HEK293T (cell line): ENCODE measurements at places on chromosomes 5 and 9.

DNA sequence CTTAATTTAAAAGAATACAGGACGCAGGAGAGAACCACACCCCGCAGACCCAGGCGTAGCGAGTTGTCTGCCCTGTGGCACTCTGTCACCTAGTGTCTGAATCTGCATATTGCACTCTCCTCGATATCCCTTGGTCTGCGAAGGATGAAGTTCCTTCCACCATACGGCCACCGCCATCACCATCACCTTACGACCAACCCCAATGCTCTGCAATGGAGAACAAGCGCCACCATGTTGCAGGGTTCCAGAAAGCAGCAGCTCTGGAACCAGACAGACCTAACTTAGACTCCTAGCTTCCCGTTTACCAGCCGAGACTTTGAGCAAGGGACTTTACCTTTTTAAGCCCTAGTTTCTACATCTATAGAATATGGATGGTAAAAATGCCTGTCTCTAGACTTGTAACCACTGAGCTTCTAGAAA, 77.4 kb upstream of the DMRT1 start:
- DNase-seq, result peak; percentile 23

DNA sequence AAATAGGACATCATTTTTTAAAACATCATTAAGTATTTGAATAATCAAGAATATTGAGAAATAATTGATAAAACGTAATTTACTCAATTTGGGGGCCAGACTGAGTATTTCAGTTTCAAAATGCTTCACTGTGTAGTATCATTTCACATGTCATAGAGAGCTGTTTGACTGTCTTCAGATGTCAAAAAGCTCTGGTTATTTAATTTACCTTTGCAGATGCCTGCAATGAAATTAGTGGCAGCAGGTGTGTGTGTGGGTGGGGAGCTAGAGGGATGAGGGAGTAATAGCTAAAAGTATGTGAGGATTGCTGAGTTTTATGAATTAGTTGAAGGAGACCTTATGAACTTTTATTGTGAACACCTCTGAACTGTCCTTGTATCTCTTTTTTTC, 567.2 kb upstream of the MEF2C start:
- DNase-seq, result no peak

DNA sequence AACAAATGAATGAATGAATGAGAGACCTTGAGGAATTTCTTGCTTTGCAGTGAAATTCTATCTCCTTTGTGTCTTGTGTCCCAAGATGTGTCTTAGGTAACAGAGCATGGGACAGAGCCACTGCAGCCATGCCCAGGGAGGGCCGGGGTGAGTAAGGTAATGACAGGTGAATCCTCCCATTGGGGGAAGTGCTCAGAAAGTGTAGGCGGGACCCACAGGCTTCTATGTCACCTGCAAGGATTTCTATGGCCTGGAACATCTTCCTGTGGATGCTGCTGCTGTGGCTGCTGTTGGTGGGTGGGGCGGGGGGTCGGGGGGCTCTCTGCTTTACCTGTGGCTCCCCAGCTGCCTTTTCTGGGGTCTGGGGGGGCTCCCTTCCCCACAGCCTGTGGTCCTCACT, 133.6 kb upstream of the IER5L start:
- DNase-seq, result no peak

GRCh38 chr9:16453390-16453789, 417.1 kb downstream of the BNC2 start:
- DNase-seq, result no peak

GRCh38 chr9:16869882-16870595, 431 bp downstream of the BNC2 start:
- DNase-seq, result peak; percentile 12

DNA sequence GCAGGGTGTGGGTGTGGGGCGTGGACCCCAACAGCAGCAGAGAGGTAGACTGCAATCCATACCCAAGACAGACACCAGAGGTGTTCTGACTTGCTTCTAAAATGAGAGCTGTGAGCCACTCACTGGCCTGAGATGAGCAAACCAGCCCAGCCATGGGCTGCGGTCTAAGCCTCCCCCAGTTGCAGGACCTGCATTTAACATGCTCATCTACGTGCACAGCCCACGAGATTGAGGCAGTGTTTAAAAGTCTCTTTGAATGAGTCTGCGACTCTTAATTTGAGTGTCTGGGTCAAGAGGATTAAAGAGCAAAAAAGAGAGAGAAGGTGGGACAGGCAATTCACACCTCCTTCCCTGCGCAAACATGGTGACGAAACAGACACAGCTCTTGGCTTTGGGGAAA, 5.9 kb downstream of the SURF4 start:
- no peak for DNase-seq

DNA sequence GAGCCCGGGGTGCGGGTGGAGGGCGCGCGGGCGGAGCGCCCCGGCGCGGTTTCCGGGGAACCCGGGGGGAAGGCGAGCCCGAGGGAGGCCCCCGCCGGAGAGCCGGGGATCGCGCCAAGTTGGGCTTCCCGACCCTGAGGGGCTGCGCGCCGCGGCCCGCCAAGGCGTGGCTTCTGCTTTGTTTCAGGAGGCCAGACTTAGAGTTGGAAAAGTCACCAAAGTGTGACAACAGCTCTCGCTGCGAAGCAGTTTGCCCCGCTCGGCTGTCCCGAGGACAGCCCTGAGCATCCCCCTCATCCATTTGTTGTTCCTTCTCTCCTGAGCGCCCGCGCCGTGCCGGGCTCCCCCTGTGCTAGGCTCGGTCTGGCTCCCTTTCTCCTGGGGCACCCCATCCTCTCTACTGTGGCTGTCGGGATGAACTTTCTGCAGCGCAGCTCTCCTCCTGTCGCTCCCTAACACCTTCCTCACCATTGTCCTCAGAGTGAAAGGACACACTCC, 410 bp downstream of the GLIPR2 start:
- DNase-seq, result peak; percentile 27
